ENCODE measurements at places on chromosomes 5 and 9. TPM values are rescaled to one million over a fixed set of nuclear protein-coding genes. Genes with fewer than 3 reads are reported as not detected.
A peak's percentile ranks its signal among the peaks of the same experiment; 100 is the strongest.

GRCh38 chr5:10475931-10476676, 34.4 kb downstream of the ROPN1L start:
- no peak for DNase-seq

SPOCK1 gene
- total RNA-seq: 22.4 TPM

GRCh38 chr9:89410641-89411350, 87.1 kb downstream of the SEMA4D start:
- no peak for DNase-seq

GRCh38 chr5:176429972-176430371, 13.6 kb upstream of the CLTB start:
- no peak for DNase-seq

- no peak for DNase-seq
These were observed 784.6 kb upstream of the NUDT12 start for GRCh38 chr5:104347119-104347708.

- no peak for DNase-seq
These were observed 81.9 kb upstream of the FREM1 start for GRCh38 chr9:14992081-14992480.

- peak; percentile 68 for DNase-seq
These were observed 23.4 kb downstream of the SPACA9 start for GRCh38 chr9:132901858-132902831.

CCL19 gene
- not detected for total RNA-seq

- peak; percentile 80 for DNase-seq
These were observed at the start of gene UCK1 for GRCh38 chr9:131530920-131531832. Gene UCK1 (minus strand): TSS chr9:131531263. CDS start chr9:131531174, 89 bp downstream.

GRCh38 chr9:106019039-106019680, 324.8 kb downstream of the TMEM38B start:
- DNase-seq: no peak

DNA sequence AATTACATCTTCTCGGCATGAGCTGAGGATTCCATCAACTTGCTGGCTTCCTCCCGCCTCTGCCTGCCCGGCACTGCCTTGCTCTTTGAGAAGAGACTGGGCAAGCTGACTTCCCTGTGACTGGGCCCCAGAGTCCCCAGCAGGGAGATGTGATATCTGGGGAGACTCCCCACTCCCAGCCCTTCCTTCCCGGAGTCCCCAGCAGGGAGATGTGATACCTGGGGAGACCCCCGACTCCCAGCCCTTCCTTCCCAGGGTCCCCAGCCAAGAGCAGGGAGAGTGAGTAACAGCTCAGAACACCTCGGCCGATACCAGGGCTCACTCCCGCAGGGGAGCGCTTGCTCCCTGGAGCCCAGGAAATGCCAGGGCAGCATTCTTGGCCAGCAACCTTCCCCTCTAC, 90.1 kb upstream of the NEURL1B start:
- no peak for DNase-seq

PTPN3 gene
- total RNA-seq: 13.2 TPM

- DNase-seq: no peak
These were observed 46.8 kb downstream of the DBH start for GRCh38 chr9:133682818-133683585.

DNA sequence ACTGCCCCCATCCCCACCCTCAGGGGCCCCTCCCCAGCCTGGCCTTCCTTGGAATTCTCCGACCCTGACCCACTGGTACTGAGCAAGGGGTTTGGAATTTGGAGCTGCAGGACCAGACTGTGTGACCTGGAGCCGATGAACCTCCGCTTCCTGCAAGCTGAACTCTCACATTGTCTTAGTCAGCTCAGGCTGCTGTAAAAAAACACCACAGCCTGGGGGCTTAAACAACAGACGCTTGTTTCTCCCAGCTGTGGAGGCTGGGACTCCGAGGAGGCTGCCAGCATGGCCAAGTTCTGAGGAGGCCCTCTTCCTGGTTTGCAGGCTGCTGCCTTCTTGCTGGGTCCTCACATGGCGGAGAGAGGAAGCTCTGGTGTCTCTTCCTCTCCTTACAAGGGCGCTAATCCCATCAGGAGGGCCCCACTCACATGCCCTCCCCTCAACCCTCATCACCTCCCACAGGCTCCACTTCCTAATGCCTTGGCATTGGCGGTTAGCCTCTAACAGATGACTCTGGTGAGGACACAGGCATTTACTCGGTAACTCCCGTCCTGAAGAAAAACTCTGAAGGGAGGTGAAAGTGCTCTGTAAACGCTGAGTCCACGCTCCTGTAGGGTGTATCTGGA, 42.4 kb downstream of the C5orf15 start:
- no peak for DNase-seq

PCDHGA1 gene
- total RNA-seq: 0.78 TPM

DNA sequence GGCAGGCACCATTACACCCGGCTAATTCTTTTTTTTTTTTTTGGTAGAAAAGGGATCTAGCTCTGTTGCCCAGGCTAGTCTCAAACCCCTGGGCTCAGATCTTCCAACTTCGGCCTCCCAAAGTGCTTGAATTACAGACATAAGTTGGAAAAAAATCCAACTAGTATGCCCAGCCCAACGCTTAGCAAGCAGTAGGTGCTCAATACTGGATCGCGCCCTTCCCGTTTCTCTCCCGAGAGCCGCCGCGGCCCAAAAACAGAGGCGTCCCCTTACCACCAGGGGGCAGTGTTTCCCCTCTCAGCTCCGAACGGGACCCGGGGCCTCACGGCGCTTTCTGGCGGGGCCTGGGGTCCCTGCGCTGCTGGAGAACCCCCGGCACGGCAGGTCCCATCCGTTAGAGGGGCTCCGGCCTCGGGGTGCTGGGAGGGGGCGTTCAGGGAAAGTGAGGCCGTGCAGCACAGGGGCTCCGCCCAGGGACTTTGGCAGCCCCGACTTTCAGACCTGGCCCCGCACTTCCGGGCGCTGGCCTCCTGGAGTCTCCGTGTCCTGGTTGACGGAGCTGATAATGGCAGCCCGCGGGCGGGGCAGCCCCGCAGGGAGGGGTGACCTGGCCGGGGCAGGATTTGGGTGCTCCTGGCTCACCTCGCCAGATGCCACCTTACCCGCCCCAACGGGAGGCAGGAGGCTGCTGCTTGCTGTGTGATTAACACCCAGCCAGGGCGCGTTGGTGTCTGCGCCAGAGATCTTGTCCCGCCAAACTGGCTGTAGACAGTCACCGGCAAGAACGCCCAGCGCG, 15.2 kb downstream of the PTGES start:
- DNase-seq: peak; percentile 86

DNA sequence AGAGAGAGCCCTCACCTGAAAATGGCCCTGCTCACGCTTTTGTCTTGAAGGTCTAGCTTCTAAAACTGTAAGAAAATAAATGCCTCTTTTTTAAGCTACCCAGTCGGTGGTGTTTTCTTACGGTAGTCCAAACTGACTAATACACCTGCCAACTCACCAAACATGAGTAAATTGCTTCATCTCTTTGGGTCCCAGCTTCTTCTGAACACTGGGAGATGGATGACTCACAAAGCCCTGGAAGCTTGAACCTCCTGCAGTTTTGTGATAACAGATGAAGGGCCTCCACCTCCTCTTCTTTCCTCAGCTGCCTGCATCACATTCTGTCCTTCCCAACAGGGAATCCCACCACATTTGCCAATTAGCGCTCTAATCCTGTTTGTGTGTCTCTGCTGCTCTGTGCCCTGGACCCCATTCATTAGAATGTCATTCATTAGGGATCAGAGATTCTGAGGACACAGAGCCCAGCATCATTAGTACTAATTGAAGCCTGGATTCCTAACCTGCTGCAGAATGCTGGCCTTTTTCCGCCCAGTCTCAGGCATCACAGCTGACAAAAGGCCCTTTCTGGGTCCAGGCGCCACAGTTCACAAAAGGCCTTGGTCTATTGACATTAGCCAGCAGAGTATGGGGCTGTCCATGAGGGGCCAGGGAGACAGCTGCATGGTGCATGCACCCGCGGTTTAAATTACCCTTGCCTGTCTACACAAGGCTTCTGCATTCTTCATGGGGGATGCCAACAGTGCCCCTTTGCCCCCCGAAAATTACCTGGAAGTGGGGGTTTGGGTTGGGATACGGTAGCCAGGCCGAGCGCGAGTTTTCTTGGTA, 349.3 kb downstream of the SEMA5A start:
- no peak for DNase-seq

- no peak for DNase-seq
These were observed 92.5 kb downstream of the TLR4 start for GRCh38 chr9:117796681-117797080.

- no peak for DNase-seq
These were observed 363.9 kb upstream of the MEF2C start for GRCh38 chr5:89246864-89247263.

Measured in body of pancreas (tissue), 4 donors.